ENCODE measurements at places on chromosomes 12 and 14. TPM values are rescaled to one million over a fixed set of nuclear protein-coding genes. Genes with fewer than 3 reads are reported as not detected.

Gene NEUROD4
- polyA plus RNA-seq: not detected

Gene KRT73
- 1.2 TPM for polyA plus RNA-seq

Gene GPRC5D
- 0.71 TPM for polyA plus RNA-seq

Gene CLEC2B
- 42.2 TPM for polyA plus RNA-seq

Gene ING4
- polyA plus RNA-seq: 73.0 TPM

Gene TAS2R10
- polyA plus RNA-seq: not detected

DNA sequence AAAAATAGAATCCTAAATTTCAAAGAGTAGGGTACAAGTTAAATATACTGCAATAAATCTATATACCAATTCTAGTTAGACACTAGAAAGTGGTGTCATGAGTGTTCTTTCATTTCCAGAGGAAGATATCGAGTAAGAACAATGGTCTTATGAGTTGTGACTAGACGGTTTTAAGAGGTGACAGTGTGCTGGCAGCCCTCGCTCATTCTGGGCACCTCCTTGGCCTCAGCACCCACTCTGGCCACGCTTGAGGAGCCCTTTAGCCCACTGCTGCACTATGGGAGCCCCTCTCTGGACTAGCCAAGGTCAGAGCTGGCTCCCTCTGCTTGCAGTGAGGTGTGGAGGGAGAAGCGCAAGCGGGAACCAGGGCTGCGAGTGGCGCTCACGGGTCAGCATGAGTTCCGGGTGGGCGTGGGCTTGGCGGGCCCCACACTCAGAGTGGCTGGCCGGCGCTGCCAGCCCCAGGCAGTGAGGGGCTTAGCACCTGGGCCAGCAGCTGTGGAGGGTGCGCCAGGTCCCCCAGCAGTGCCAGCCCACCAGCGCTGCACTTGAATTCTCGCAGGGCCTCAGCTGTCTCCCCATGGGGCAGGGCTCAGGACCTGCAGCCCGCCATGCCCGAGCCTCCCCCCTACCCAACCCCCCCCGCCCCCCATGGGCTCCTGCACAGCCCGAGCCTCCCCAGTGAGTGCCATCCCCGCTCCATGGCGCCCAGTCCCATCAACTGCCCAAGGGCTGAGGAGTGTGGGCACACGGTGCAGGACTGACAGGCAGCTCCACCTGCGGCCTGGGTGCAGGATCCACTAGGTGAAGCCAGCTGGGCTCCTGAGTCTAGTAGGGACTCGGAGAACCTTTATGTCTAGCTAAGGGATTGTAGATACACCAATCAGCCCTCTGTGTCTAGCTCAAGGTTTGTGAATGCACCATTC, 18.7 kb downstream of the PRKD1 start:
- H3K27me3 ChIP-seq: no peaks in the 10 kb centered on the region
- H3K4me1 ChIP-seq: no peaks in the 10 kb centered on the region
- no peak overlapping the region for H3K27ac ChIP-seq
- DNase-seq: no peak

- DNase-seq: no peak
- peaks cover 21% of the 10 kb centered on the region for H3K4me1 ChIP-seq
- no peak overlapping the region for H3K4me3 ChIP-seq
Observed at GRCh38 chr12:91866566-91866965, 279.1 kb downstream of the BTG1 start.

- no peak overlapping the region for H3K4me3 ChIP-seq
- no peak overlapping the region for H3K27ac ChIP-seq
- H3K27me3 ChIP-seq: no peaks in the 10 kb centered on the region
- no peaks in the 10 kb centered on the region for H3K4me1 ChIP-seq
- DNase-seq: no peak
Observed at GRCh38 chr12:107734139-107734538, 26.8 kb downstream of the PRDM4 start.

- no peak for DNase-seq
- H3K36me3 ChIP-seq: no peaks in the 10 kb centered on the region
- no peak overlapping the region for H3K4me3 ChIP-seq
- H3K27ac ChIP-seq: no peak overlapping the region
- H3K27me3 ChIP-seq: no peaks in the 10 kb centered on the region
Observed at GRCh38 chr12:79274501-79275064, 410.0 kb downstream of the SYT1 start.

- no peak overlapping the region for H3K4me3 ChIP-seq
- no peak for DNase-seq
- no peaks in the 10 kb centered on the region for H3K36me3 ChIP-seq
Observed at GRCh38 chr12:68170726-68171125, 11.2 kb upstream of the IFNG start.

- no peak overlapping the region for H3K27ac ChIP-seq
- no peak for DNase-seq
- no peaks in the 10 kb centered on the region for H3K36me3 ChIP-seq
- no peaks in the 10 kb centered on the region for H3K27me3 ChIP-seq
Observed at GRCh38 chr12:81468206-81468605, 290.9 kb downstream of the PPFIA2 start.

DNA sequence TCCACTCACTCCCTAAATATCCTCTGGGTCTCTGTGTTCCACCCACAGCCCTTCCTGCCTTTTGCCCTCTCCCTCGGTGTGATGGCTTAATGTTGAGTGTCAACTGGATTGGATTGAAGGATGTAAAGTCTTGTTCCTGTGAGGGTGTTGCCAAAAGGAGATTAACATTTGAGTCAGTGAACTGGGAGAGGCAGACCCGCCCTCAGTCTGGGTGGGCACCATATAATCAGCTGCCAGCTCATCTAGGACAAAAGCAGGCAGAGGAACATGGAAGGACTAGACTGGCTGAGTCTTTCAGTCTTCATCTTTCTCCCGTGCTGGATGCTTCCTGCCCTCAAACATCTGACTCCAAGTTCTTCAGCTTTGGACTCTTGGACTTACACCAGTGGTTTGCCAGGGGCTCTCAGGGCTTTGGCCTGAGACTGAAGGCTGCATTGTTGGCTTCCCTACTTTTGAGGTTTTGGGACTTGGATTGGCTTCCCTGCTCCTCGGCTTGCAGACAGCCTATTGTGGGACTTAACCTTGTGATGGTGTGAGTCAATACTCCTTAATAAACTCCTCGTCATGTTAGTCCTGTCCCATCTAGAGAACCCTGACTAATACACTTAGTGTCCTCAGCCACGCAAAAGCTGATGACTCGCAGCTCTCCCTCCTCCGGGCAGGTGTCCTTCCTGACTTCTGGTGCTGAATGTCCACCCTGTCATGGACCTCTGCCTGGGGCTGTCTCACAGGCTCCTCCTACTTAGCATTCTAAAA, 5.9 kb downstream of the DGLUCY start:
- no peak overlapping the region for H3K4me3 ChIP-seq
- DNase-seq: no peak
- peaks cover 66% of the 10 kb centered on the region for H3K4me1 ChIP-seq
- peaks cover 8% of the 10 kb centered on the region for H3K36me3 ChIP-seq

- H3K36me3 ChIP-seq: no peaks in the 10 kb centered on the region
- no peaks in the 10 kb centered on the region for H3K4me1 ChIP-seq
- no peak overlapping the region for H3K27ac ChIP-seq
- no peak for DNase-seq
- H3K27me3 ChIP-seq: no peaks in the 10 kb centered on the region
- H3K4me3 ChIP-seq: no peak overlapping the region
Observed at GRCh38 chr14:66069036-66069435, 417.1 kb upstream of the CCDC196 start.

- no peak overlapping the region for H3K27ac ChIP-seq
- H3K36me3 ChIP-seq: no peaks in the 10 kb centered on the region
- no peaks in the 10 kb centered on the region for H3K4me1 ChIP-seq
- DNase-seq: no peak
- H3K4me3 ChIP-seq: no peak overlapping the region
Observed at GRCh38 chr14:53900499-53900898, 56.1 kb downstream of the BMP4 start.

- no peak overlapping the region for H3K27ac ChIP-seq
- H3K4me3 ChIP-seq: no peak overlapping the region
- H3K27me3 ChIP-seq: no peaks in the 10 kb centered on the region
- no peaks in the 10 kb centered on the region for H3K36me3 ChIP-seq
Observed at GRCh38 chr12:5200278-5201087, 156.8 kb downstream of the KCNA5 start.

GRCh38 chr12:21992823-21993222, 51.6 kb upstream of the ABCC9 start:
- H3K4me1 ChIP-seq: no peaks in the 10 kb centered on the region
- no peaks in the 10 kb centered on the region for H3K36me3 ChIP-seq
- DNase-seq: no peak

DNA sequence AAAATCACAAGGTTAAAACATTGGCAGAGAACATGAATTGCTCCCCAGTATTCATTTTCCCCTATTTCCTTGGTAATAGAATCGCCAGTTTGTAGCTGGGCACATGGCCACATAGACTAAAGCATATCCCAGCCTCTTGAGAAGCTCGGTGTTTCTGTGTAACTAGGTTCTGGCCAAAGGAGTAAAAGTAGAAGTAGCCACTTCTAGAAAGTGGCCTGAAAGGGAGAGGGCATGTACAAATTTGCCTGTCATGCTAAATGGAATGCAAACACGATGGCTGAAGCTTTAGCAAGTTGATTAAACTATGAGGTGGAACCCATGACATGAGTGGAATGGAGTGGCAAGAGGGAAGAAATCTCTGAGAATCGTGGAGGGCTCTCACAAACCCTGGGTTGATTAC, 173.7 kb upstream of the EGLN3 start:
- no peaks in the 10 kb centered on the region for H3K36me3 ChIP-seq
- H3K4me3 ChIP-seq: no peak overlapping the region
- no peaks in the 10 kb centered on the region for H3K27me3 ChIP-seq
- DNase-seq: no peak
- H3K27ac ChIP-seq: no peak overlapping the region
- H3K4me1 ChIP-seq: no peaks in the 10 kb centered on the region

GRCh38 chr12:48851883-48852733, at the start of gene DDX23:
TSS of gene DDX23 (minus strand) at chr12:48852163. CDS start at chr12:48845782, 6,381 bp downstream.
- peak within 1 kb of the TSS; percentile 91 for H3K27ac ChIP-seq
- peaks cover 32% of the 10 kb centered on the region for H3K4me1 ChIP-seq
- peaks cover 12% of the 10 kb centered on the region for H3K36me3 ChIP-seq
- H3K27me3 ChIP-seq: no peaks in the 10 kb centered on the region
- DNase-seq: peak; percentile 96

DNA sequence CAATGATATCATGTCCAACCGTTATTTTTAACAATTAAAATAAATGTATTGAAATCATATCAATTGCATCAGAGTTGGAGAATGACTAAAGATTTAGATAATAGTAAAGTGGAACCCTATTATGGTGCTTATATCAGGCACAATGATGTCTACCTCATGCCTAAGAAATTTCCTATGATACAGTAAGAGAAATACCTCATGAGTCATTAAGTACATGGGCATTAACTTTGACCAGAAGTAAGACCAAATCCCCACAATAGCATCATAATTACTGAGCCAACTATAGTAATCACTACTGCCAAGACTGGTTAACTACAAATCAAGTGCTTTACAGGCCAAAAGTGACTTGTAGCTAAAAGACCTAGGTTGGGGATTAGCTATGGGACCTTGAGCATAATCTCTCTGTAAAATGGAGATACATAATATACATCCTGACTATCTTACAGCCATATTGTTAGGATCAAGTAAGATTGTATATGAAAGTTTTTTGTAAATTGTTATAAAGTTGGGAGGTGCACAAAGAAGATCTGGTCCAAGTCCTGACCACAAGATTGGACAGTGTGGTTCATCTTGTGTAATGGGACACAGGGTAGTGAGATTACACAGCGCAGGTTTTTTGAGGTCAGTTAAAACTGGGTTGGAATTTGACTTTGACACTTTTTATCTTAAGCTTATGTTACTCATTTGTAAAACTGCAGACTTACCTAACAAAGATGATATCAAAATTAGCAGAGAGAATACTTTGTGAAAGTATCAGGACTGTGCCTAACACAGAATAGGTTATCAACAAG, 60.5 kb downstream of the ERGIC2 start:
- peaks cover 4% of the 10 kb centered on the region for H3K4me1 ChIP-seq
- no peaks in the 10 kb centered on the region for H3K27me3 ChIP-seq
- no peak overlapping the region for H3K27ac ChIP-seq
- no peak overlapping the region for H3K4me3 ChIP-seq
- no peak for DNase-seq
- H3K36me3 ChIP-seq: no peaks in the 10 kb centered on the region

All from CD4-positive, alpha-beta memory T cell (primary cell).